Upper lobe of right lung (tissue), 1 donor: ENCODE measurements at places on chromosomes 16 and 17. TPM values are rescaled to one million over a fixed set of nuclear protein-coding genes. Genes with fewer than 3 reads are reported as not detected.

The CIITA gene
- 78.9 TPM for total RNA-seq

The KCTD19 gene
- total RNA-seq: 1.4 TPM

The BLTP2 gene
- total RNA-seq: 145 TPM

- DNase-seq: peak; percentile 91
- H3K4me1 ChIP-seq: no peaks in the 10 kb centered on the region
- peaks cover 14% of the 10 kb centered on the region for H3K36me3 ChIP-seq
- no peak overlapping the region for H3K27ac ChIP-seq
These were observed 43.5 kb downstream of the ST3GAL2 start for GRCh38 chr16:70395345-70395901.

- no peak for DNase-seq
- no peaks in the 10 kb centered on the region for H3K4me1 ChIP-seq
- H3K4me3 ChIP-seq: no peak overlapping the region
These were observed 255.0 kb downstream of the CBLN1 start for GRCh38 chr16:49026566-49027181.

DNA sequence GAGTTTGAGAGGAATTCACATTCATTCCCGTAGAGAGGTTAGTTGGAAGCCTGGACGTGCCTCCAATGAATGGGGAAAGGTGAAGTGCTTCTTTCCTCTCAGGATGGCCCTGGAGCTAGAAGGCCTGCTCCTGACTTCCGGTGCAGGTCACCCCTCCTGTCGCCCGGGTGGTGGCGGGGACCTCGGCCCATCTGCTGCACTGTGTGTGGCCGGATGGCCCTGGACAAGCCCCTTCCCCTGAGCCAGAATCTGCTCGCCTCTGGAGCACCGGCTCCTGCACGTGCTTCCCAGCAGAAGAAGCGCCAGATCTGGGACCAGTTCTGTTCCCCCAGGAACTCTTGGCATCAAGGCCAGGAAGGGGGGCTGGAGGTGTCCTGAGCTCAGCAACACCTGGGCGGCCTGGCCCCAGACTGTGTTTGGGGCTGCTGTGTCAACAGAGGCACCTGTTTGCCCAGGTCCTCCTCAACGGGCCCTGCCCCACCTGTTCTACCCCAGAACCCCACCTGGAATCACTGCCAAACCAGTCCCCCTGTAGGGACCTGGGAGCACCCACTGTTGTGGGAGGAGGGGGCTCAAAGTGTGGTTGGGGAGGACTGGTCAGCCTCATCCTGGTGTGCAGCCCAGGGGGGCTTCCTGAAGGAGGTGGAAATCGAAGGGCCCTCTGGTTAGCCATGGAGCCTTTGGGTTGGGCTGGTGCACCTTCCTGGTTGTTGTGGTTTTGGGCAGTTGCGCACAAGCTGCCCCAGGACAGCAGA, 5.1 kb upstream of the PERCC1 start:
- no peak overlapping the region for H3K27ac ChIP-seq
- no peaks in the 10 kb centered on the region for H3K27me3 ChIP-seq
- no peaks in the 10 kb centered on the region for H3K36me3 ChIP-seq
- no peak for DNase-seq
- no peaks in the 10 kb centered on the region for H3K4me1 ChIP-seq

- peaks cover 31% of the 10 kb centered on the region for H3K4me1 ChIP-seq
- no peaks in the 10 kb centered on the region for H3K27me3 ChIP-seq
- DNase-seq: no peak
- H3K27ac ChIP-seq: no peak overlapping the region
These were observed 18.0 kb downstream of the N4BP1 start for GRCh38 chr16:48591976-48592375.

DNA sequence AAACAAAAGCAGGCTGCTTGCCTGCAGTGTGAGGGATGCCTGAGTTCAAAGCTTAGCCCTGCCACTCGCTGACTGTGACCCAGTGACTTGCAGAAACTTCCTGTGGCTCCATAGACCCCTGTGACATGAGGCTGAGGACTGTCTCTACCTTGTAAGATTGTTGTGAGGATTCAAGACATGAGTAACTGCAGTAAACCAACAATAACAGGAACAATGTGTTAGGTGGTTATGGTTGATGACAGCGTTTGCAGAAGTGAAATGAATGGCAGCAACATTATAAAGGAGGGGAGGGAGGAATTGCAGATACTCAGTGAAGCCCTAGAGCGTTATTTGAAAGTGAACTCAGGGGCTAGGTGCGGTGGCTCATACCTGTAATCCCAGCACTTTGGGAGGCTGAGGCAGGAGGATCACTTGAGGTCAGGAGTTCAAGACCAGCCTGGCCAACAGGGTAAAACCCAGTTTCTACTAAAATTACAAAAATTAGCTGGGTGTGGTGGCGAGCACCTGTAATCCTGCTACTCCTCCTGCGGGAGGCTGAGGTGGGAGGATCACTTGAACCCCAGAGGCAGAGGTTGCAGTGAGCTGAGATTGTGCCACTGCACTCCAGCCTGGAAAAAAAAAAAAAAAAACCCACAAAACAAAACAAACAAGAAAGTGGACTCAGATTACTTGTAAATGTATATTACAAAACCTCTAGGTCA, 33.5 kb upstream of the EMP2 start:
- H3K4me1 ChIP-seq: peaks cover 19% of the 10 kb centered on the region
- H3K27ac ChIP-seq: no peak overlapping the region
- H3K27me3 ChIP-seq: no peaks in the 10 kb centered on the region
- no peak for DNase-seq
- H3K36me3 ChIP-seq: no peaks in the 10 kb centered on the region
- H3K4me3 ChIP-seq: no peak overlapping the region

DNA sequence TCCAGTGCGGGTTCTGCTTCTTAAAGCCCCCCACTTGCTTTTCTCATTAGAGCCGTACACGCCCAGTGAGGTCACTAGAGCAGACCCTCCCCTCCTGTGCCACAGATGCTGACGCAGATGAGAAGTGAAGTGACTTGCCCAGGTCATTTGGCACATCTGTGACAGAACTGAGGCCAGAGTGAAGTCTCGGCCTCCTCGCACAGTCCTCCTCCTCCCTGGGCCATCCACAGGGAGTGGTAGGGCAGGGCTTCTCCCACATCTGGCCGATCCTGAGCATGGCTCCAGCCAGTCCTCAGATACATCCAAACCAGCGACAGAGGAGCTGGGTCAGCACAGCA, 15.3 kb upstream of the TBX2 start:
- no peak overlapping the region for H3K4me3 ChIP-seq
- H3K27me3 ChIP-seq: no peaks in the 10 kb centered on the region
- no peak overlapping the region for H3K27ac ChIP-seq
- DNase-seq: no peak
- H3K4me1 ChIP-seq: no peaks in the 10 kb centered on the region

- DNase-seq: no peak
- H3K27ac ChIP-seq: no peak overlapping the region
- no peaks in the 10 kb centered on the region for H3K36me3 ChIP-seq
- no peaks in the 10 kb centered on the region for H3K4me1 ChIP-seq
- H3K4me3 ChIP-seq: no peak overlapping the region
These were observed 2255.3 kb downstream of the TP53TG3F start for GRCh38 chr16:35714665-35715064.

DNA sequence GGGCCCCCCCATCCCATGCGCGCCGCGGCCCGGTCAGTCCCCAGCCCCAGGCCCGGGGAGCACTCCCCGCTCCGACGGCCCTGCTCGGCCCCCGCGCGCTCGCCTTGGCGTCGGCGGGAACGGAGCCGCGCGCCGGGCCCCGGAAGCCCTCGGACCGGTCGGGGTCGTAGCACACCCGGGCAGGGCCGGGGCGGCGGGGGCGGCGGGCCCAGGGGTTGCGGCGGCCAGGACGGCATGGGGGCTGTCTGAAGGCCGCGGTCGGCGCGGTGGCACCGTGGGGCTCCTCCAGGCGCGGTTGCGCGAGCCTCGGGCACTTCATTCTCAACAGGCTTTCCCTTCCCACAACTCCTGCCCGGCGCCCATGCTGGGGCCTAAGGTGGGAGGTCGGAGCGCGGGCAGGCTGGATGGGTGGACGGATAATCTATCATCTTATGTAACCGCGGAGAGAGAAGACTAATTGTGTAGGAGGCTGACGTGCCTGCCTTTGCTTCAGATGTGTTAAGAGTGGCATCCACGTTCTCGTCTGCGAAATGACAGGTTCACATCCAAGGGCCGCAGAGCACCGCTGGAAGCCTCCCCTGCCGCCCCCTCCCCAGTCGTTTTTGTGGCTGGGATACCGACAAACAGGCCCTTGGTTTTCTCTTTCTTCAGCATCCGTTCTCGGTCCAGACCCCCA, 708 bp downstream of the BAIAP2 start:
- peak overlapping the region; percentile 64 for H3K4me3 ChIP-seq
- H3K27me3 ChIP-seq: no peaks in the 10 kb centered on the region
- H3K36me3 ChIP-seq: no peaks in the 10 kb centered on the region

- peaks cover 14% of the 10 kb centered on the region for H3K36me3 ChIP-seq
- DNase-seq: peak; percentile 93
- no peak overlapping the region for H3K4me3 ChIP-seq
- H3K4me1 ChIP-seq: peaks cover 20% of the 10 kb centered on the region
- H3K27me3 ChIP-seq: peaks cover 30% of the 10 kb centered on the region
- no peak overlapping the region for H3K27ac ChIP-seq
These were observed 4.3 kb downstream of the THOC6 start for GRCh38 chr16:3027983-3028715.

- DNase-seq: no peak
- no peak overlapping the region for H3K27ac ChIP-seq
- H3K4me3 ChIP-seq: no peak overlapping the region
- H3K36me3 ChIP-seq: no peaks in the 10 kb centered on the region
- no peaks in the 10 kb centered on the region for H3K27me3 ChIP-seq
These were observed 48.5 kb downstream of the WWOX start for GRCh38 chr16:78147911-78148401.

The SDK2 gene
- 2.3 TPM for total RNA-seq

DNA sequence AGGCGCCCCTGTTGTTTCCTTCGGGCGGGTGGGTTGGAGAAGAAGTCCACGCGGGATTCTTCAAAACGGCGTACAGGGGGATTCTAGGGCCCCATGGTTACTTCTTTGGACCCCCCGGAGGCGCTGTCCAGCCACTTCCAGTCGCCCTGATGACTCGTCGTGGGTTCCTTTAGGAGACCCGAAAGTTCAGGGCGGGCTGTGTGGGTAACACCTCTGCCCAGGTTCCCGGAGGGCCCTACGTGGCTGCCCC, 716 bp upstream of the HIC1 start:
- H3K4me3 ChIP-seq: peak overlapping the region; percentile 67
- no peak overlapping the region for H3K27ac ChIP-seq
- no peak for DNase-seq
- H3K36me3 ChIP-seq: no peaks in the 10 kb centered on the region
- peaks cover 36% of the 10 kb centered on the region for H3K4me1 ChIP-seq

DNA sequence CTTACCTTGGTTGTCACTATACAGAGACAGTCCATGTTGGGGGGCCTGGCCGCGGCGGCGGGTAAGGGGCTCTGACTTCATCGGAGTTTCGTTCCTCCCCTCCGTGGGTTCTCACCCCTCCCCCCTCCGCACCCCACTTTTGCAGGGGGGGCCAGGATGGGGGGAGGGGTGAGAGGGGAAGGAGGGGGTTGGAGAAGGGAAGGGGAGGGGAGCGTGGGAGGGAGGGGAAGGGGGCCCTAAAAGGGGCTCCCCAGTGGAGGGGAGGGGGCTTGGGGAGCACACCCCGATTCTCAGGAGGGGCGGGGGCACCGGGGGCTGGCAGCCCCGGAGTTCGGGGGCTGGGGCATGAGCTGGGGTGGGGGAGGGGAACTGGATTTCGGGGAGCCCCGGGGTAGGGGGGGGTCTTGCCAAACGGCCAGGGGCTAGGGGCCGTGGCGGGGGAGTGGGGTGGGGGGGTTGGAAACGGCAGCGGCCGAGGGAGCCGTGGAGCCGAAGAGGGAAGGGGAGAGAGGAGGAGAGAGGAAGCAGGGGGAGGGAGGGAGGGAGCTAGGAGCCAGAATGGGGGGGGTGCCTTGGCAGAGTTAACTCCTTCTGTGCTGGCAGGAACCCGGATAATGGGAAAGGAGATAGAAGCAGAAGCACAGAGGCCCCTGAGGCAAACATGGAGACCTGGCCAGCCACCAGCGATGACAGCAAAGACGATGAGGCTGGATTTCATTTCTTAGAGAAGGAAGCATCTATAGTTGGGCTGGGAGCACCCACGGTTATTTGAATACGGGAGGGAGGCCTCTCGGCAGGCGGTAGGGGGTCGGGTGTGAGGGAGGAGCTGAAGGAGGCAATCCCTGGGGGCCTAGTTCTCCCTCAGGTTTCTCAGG, 2.3 kb downstream of the DLG4 start:
- peaks cover 11% of the 10 kb centered on the region for H3K36me3 ChIP-seq
- H3K27me3 ChIP-seq: no peaks in the 10 kb centered on the region
- H3K4me1 ChIP-seq: peaks cover 59% of the 10 kb centered on the region
- peak; percentile 69 for DNase-seq

The TEKT5 gene
- total RNA-seq: not detected

DNA sequence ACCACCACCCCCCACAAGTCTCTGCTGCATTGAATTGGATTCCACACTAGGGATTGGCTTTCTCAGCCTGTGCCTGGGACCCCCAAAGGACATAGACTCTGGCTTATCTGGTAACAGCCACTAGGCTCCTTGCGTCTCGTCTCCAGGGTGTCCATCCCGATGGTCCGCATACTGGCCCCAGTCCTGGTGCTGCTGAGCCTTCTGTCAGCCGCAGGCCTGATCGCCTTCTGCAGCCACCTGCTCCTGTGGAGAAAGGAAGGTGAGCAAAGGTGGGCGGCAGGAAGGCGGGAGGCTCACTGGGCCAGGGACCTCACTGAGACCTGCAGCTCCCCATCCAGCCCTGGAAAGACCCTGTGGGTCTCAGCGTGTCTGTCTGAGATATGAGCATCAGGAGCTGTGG, 8.1 kb downstream of the CD300LG start:
- peak; percentile 58 for DNase-seq
- peaks cover 5% of the 10 kb centered on the region for H3K4me1 ChIP-seq
- H3K27ac ChIP-seq: no peak overlapping the region
- H3K27me3 ChIP-seq: peaks cover 9% of the 10 kb centered on the region
- no peak overlapping the region for H3K4me3 ChIP-seq

The OR3A3 gene
- total RNA-seq: not detected

DNA sequence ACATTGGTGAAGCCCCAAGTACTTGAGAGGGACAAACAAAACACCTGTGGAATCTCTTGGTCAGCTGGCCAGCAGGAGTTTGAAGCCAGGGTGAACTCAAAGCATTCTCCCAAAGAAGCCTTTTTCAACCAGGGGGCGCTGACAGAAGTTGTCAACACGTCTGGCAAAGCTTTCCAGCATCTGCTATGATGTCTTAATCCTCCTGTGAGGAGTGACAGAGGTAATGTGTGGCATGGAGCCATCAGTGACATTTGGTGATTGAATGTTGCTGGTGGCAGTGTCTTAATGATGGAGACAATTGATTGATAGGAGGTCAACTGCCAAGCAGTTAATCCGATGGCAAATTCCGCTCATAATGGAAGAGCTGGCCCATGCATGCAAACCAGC, 257.6 kb upstream of the HSBP1 start:
- H3K4me1 ChIP-seq: no peaks in the 10 kb centered on the region
- H3K27ac ChIP-seq: no peak overlapping the region
- H3K27me3 ChIP-seq: no peaks in the 10 kb centered on the region

The ABCC11 gene
- not detected for total RNA-seq

- H3K27ac ChIP-seq: no peak overlapping the region
- H3K4me3 ChIP-seq: no peak overlapping the region
- no peaks in the 10 kb centered on the region for H3K36me3 ChIP-seq
- DNase-seq: no peak
- no peaks in the 10 kb centered on the region for H3K4me1 ChIP-seq
These were observed 467.3 kb downstream of the KCNJ2 start for GRCh38 chr17:70636517-70637133.

- H3K27ac ChIP-seq: peak within 1 kb of the TSS; percentile 86
- H3K36me3 ChIP-seq: peaks cover 25% of the 10 kb centered on the region
- H3K4me1 ChIP-seq: peaks cover 62% of the 10 kb centered on the region
- H3K4me3 ChIP-seq: peak within 1 kb of the TSS; percentile 93
These were observed at the start of gene TMC6 for GRCh38 chr17:78128551-78129350. TSS of gene TMC6 (minus strand) at chr17:78128755. CDS start at chr17:78126832, 1,923 bp downstream.
